ENCODE measurements at places on chromosomes 11 and 22.

GRCh38 chr22:41504397-41504796, 35.5 kb downstream of the ACO2 start:
- peak; percentile 87 for DNase-seq

DNA sequence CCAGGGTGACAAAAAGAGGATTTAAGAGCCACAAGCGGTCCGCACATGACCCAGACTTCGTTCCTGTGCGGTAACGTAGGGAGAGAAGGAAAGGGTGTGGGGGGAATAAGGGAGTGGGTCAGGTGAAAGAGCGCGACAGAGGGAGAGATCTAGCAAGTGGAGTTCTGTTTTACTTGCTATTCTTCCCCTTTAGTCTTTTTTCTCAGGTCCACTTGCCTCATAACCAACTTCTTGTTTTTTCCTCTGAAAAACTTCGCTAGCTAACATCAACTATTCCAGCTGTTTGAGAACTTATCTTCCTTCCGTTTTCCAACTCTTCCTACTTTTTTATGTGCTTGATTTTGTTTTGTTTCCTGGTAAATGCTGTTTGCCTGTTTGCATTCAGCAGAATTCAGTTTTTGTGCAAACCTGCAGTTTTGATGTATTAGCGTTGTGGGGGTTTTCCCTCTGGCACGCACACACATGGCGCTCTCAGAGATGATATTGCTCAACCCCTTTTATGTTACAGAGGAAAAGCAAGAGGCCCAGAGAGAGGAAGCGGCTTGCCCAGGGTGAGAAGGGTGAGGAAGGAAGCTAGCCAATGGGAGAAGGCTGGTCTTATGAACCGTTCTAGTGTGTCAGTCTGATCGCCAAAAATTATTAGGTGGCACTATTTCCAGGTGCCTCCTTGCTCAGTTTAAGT, 592 bp upstream of the CTSC start:
- no peak for DNase-seq

- no peak for DNase-seq
Measured at GRCh38 chr11:16252373-16252772, 104.0 kb downstream of the SOX6 start.

DNA sequence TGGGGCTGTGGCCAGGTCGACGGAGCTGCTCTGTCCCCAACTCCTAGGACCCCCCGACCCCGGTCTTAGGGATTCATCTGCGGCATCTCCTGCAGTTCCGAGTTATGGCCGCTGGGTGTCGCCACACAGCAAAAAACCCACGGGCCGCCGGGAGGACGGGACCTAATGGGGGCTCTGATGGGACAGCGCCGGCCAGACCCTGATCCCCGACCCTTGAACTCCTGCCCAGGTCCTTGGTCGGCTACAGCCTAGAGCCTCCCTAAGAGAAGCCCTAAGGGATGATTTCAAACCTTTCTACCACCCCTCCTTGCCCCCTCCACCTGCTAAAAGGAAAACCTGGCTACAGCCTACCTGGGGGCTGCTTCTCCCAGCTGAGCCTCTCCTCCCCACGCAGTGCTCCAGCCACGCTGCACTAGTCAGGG, 30.8 kb upstream of the LRRC10B start:
- DNase-seq: no peak

DNA sequence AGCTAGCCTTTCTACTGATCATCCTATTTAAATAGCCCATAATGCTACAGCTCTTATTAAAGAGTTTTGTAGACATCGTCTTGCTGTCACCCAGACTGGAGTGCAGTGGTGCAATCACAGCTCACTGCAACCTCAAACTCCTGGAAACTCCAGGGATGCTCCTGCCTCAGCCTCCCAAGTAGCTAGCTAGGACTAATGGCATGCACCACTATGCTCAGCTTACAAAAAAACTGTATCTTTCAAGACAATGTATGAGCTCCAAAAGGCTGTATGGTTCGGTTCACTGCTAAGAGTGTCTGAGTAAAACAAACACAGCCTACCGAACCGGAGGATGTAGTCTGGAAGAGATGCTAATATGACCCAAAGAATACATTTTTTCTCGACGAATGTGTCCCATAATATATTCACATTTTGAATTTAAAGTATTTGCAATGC, 2.6 kb downstream of the TAF1D start:
- no peak for DNase-seq

- no peak for DNase-seq
Measured at GRCh38 chr11:13366266-13367026, 88.9 kb downstream of the BMAL1 start.

- no peak for DNase-seq
Measured at GRCh38 chr22:46484861-46485595, 52.4 kb downstream of the CELSR1 start.

DNA sequence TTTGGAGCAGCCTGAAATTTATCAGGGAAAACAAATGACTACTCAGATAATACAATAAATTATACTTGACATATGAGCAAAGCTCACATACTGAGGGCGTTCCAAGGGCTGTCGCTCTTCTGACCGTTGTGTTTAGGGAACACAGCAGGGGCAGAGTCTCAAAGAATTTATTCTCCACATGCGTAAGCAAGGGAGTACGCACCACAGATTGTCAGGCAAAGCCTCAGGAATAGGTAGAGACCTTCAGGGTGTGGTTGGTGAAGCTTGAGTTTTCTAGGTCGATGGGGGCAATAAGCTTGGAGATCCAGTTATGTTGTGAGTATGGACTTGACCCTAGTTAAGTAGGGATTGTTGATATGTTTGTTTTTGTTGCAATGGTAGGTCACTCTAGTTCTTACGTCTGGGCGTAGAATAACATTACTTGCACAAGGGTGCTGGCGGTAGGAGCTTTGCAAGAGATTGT, 830 bp downstream of the ACAT1 start:
- no peak for DNase-seq

DNA sequence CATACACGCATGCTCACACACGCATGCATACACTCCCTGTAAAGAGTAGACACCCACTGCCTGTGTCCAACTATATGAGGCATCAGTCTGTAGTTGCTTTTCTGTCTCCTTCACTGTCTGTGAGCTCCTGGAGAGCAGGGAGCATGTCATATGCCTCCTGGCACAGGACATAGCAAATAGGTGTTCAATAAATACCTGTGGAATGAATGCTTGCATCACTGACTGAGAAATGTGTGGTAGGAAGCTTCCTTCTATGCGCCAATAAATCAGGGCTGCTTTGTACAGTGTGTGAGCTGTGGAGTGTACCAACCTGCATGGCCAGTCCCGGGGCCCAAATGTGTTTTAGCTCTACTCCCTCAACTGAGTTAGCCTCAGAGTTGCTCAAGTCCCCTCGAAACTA, 37.2 kb upstream of the NAV2 start:
- DNase-seq: no peak

DNA sequence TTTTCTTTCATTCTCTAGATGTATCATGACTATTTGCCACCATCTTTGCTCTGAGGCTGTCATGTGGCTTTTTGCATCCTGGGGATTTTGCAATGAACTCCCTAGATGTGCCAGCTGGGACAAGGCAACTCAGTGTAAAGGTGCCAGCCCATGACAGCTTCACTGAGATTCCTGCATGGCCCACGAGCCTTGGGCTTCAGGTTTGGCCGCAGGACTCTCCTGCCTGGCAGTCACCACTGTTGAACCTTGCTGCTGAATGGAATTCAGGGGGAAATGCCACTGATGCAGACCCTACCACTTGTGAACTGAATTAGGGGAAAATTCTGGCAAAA, 385.2 kb downstream of the SOX6 start:
- no peak for DNase-seq

DNA sequence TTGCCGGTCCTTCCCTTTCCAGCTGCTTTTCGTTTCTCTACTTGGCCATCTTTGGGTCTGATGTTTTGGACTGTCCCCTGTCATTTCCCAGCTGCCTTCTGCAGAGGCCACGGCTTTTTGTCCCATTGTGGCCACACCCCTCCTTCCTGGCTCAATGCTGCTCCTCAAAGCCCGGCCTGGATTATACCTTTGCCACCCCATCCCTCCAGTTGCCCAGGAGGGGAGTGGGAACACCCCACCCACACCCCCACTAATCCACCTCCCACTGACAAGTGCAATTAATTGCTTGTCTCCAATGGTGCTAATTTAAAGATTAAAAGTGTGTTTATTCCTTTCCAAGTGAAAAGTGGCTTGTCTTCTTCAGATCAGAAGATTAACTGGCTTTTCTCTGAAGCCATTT, 34.2 kb upstream of the CSNK2A3 start:
- no peak for DNase-seq

- no peak for DNase-seq
Measured at GRCh38 chr22:46214616-46215015, 35.5 kb downstream of the CDPF1 start.

DNA sequence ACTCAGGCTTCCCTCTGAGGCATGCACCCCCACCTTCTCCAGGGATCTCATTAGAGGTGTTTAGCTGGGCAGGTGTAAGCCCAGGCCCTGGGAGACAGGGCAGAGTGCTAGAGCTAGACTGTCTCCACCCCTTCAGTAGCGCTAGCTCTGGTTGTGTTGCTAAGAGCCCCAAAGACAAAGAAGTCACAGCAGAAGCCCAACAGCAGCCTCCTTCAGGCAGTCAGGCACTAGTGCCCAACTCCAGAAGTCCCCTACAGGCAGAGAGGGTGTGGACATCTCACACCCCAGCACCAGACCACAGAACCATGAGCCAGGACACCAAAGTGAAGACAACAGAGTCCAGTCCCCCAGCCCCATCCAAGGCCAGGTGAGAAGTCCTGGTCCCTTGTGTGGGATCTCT, at the start of gene CNGA4:
CNGA4 (plus strand) TSS at position 188 of the 400 bp plus-strand sequence; CDS start at position 306, 118 bp downstream.
- DNase-seq: no peak

- DNase-seq: peak; percentile 93
Measured at GRCh38 chr22:37804881-37805809, 2.6 kb upstream of the GCAT start.

GRCh38 chr11:371716-372590, 2.7 kb downstream of the B4GALNT4 start:
- DNase-seq: no peak

DNA sequence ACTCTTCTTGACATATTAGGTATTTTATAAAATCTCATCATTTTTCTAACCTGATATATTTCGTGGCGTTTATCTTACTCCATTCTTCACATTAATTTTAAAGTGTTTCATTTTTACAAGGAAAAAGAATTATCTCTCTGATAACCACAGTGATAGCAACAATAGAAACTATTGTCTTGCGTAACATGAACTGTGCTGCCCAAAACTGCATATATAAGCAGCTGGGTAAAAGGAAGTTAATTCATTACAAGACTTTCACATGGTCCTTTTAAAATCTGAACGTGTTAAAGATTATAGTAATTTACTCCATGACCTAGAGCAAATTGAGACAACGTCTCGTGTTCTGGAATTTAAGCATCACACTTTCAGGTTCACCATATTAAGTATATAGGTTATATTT, 210.4 kb upstream of the GRIA4 start:
- no peak for DNase-seq

DNA sequence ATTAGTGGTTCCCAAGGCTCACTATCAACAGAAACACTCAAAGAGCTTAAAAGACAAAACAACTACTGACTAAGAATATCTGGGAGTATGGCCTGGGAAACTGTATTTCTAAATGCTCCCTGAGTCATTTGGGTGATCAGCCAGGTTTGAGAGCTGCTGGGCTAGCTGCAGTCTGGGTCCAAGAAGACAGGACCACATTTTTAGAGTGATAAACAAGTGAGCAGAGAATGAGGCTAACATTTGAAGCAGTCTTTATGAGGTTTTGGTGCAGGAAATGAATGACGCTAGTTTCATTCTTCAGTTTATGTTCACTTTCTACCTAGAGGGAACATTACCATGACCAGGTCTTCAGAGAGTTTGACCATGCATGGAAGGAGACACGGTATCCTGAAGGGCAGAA, 97.7 kb downstream of the TEAD1 start:
- no peak for DNase-seq

DNA sequence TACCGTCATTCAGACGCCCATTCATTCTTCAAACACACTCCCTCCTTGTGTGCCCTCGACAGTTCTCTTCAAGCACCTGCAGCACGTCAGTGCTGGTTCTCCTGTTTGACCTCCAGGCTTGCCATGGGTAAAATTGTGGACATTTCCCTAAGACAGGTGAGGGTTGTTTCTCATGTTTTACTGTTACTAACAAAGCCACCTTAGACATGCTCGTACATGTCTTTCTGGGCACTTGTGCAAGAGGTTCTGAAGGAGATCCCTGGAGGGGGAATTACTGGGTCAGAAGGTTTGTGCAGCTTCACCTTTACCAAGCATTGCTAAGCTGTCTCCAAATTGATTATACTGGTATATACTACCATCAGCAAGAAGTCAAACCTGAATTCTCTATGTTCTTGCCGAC, 189.7 kb upstream of the TMEM45B start:
- DNase-seq: no peak

- no peak for DNase-seq
Measured at GRCh38 chr11:933142-933851, 7.6 kb downstream of the AP2A2 start.

GRCh38 chr11:19466314-19466713, 225.6 kb upstream of the E2F8 start:
- no peak for DNase-seq

DNA sequence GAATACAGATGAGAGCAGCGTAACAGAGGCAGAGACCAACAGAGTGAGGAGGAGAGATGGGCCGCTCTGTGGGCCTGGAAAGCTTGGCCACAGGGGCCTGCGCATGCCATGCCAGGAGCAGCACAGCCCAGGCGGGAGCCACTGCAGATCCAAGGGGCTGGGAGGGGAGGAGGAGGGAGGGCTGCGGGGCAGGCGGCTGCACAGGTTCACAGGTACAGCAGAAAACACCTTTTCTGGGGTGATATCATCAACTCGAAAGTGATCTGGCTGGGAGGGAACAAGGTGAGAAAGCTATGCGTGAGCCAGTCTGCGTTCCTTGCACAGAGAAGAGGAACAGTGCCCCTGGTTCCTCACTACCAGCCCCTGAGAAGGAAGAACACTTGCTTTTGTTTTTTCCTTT, 14.8 kb downstream of the VPS37C start:
- DNase-seq: no peak

GRCh38 chr22:19524170-19525115, at the start of gene CLDN5:
TSS of gene CLDN5 (minus strand) at chr22:19524410. CDS start at chr22:19524255, 155 bp downstream.
- DNase-seq: no peak

DNA sequence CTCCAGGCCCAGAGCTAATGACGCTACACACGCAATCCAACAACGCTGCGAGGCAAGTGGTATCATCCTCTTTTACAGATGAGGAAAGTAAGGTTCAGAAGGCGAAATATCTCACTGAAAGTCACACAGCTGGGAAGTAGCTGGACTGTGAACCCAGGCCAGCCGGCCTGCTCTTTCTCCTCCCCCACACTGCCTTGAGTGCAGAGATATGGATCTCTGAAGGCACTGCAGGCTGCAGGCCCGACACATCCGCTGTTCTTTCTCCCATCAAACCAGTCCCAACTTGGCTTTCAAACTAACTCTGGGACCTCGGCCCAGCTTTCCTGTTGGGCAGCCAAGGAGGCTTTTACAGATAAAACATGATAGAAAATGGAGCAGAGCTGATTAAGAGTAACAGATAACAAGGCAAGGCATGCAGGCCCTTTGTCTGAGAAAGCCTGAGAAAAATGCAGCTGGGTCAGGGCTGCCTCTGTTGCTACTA, 64.0 kb upstream of the PTPRJ start:
- DNase-seq: no peak
